Right lung (tissue), 10 donors: ENCODE measurements at places on chromosomes 6 and 20.

DNA sequence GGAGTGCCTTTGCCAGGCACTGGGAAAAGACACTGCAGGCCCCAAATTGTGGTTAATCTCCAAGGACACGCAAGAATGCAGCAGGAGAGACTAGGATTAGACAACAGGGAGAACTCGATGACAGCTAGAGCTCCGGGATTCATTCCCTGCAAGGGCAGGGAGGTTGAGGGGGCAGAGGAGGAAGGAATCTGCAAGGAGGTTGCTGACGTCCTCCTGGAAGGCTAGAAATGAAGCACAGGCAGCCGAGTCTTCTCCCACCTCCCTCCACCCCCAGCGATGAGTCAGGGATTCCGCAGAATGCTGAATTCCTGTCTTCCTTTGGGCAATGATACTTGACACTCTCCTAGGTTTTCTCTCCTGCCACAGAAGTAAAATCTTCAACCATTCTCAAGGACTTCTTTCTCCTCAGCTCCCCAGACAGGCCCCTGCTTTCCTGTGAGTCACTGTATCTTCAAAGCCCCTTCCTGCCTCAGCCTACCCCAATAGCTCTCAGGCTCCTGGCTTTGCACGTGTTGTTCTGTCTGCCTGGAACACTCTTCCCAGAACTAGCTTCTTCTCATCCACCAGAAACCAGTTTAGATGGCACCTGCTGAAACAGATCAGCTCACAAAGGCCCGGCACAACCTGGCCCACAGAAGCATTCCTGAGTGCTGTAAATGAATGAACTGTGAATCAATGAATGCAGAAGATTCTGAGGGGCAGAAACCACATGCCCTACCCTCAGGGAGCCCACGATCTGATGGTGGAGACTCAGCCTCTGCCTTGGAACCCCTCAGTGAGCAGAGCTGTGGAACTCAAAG is 85.6 kb downstream of the MRPL14 start:
- DNase-seq: no peak

- DNase-seq: no peak
Measured at GRCh38 chr6:104381907-104382306, 477.8 kb downstream of the HACE1 start.

GRCh38 chr6:7264041-7264440 is 49.0 kb downstream of the SSR1 start:
- no peak for DNase-seq

DNA sequence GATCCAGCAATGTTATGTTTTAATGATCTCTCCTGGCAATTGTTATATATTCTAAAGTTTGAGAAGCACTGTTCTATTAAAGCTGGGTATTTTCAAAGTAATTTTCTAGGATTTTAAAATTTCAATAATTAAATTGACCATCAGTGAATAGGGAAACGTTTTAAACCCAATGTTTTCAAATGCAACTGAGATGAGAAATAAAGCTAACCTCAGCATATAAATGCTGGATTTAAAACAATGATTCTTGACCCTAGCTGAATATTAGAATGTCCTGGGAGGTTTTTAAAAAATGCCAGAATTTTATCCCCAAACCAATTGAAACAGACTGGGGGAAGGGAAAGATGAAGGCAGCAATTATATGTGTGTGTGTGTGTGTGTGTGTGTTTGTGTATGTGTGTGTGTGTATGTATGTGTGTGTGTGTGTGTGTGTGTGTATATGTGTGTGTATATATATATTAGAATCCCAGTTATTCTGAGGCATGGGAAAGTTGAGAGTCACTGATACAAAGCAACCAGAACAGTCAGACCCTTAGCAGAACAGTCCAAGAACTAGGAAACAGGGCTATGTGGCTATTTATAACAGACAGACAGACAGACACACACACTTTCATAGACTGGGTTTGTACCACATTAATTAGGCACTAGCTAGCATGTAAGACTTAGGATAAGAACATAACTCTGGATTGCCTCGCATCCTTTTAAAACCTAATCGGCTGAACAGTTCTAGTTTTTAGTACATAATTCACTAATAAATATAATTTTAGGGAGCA is 107.8 kb downstream of the MAN1A1 start:
- DNase-seq: no peak

DNA sequence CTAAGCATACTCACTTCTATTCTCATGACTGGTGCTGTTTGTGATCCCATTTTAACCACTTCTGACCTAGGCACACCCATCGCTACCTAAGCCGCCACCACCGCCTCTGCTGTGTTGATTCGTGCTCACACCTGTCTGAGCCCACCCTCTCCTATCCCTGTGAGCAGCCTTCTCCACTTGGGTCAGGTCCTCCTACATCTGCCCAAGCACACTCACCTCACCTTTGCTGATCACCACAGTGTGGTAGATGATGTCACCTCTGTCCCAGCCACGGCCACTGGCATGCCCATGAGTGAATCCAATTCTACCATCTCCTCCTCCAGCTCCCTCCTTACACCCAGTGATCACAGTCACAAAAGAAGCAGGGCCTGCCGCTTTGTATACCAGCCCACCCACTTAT is 20.8 kb downstream of the MUC22 start:
- no peak for DNase-seq
